ENCODE measurements at places on chromosomes 12 and 14.

GRCh38 chr12:120719496-120720233 lies 6.0 kb upstream of the ACADS start:
- DNase-seq, result no peak

DNA sequence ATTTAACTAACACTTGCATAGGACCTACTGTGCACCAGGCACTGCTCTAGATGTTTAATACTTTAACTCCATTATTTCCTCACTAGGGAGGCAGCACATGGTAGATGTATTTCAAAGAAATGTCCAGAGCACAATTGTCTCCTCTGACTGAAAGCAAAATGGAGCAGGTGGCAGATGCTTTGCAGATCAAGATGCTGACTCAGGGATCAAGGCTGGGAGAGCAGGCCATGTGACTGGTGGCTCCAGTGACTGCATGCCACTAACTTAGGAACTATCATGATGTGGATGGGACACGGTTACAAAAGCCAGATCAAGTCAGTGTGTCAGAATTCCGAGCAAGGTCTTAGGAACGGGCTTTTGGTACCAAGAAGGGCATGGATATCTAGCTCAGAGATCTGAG lies 28.2 kb downstream of the SERPINA11 start:
- DNase-seq, result no peak

DNA sequence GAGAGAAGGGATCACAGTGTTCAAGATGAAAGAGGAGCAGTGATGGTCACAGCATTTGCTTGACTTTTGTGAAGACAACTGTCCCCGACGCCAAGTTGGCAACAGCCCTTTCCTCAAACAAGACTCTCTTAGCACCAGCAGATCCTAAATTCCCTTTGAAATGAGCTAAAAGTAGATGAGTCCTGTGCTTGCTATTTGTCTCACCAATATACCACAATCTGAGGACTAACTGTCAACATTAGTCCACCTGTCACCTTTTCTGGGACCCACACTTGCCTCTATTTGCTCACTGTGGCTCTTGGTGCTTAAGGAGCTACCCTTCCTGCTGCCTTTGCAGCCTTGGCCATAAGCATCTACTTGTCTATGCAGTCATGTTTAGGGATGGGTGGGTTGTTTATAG lies 47.4 kb upstream of the COL2A1 start:
- no peak for DNase-seq

GRCh38 chr12:107108995-107109508 lies 15.7 kb upstream of the CRY1 start:
- DNase-seq, result no peak

DNA sequence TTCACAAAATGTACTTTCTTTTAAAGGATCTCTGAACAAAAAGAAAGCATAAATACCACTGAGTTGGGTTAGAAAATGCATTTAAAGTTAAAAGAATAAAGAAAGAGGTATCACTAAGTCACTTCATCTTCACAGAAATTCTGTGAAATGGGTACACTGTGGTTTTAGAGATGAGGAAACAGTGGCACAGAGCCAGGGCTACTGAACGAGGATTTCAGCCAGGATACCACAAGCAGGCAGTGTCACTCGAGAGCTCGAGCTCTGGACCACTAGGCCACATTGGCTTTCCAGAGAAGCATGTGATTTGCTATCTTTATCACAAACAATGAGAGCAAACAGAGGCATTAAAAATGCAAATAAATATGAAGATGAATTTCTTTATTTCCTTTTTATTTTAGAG lies 51.0 kb downstream of the WDHD1 start:
- no peak for DNase-seq

DNA sequence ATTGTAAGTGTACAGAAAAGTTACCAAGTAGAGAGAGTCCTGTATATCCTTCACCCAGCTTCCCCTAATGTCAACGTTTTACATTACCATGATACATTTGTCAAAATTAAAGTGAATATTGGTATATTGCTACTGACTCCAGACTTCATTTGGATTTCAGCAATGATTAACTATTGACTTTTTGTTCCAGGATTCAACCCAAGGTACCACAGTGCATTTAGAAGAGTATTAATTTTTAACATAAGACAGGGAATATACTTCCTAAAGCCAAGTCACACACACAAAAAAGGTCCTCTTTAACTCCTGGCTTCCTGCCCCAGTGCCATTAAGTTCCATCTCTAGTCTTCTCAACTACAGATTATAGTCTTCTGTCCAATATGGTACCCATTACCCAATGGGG lies 75.5 kb upstream of the RBM19 start:
- no peak for DNase-seq

DNA sequence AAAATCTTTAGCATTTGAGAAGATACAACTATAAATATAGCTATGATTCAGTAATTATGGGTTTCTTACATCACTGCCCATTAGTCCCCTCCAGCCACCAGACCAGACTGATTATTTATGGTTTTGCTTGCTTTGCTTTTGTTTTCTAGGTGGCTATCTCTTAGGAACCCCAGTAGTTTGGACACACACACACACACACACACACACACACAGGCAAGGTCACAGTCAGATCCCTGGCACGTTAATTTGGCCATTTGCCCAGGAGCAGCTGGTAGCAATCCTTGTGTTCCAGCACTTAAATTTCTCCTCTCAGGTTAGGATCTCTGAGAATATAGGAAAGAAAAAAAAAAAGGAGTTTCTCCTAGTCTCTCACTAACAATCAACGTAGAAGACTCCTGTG lies 90.2 kb upstream of the RESF1 start:
- DNase-seq, result no peak

GRCh38 chr14:58801086-58801485 lies 163.3 kb downstream of the DACT1 start:
- DNase-seq, result no peak

- peak; percentile 55 for DNase-seq
These were observed 916 bp upstream of the PAWR start for GRCh38 chr12:79691511-79692248.

DNA sequence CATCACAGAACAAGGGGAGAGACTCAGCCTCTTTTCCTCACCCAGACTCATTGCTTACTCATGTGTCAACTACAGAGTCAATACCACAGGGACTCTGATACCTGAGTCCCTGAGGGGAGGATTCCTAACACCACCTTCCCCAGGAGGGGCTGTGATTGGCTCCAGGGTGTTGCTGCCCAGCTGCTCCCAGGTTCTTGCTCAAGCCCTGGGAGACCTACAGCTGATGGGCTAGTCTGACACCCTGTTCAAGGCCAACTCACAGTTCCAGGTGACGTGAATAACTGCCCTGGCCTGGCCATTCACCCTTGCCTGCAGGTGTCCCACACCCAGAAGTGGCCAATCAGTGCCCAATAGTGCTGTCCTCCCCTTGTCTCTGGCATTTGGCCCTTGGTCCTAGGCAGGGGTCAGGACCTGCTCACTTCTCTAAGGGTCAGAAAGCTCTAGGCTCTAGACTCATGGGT lies 8.6 kb downstream of the SPRYD4 start:
- DNase-seq, result no peak

GRCh38 chr12:42962384-42962783 lies 372.8 kb upstream of the PRICKLE1 start:
- DNase-seq, result no peak

DNA sequence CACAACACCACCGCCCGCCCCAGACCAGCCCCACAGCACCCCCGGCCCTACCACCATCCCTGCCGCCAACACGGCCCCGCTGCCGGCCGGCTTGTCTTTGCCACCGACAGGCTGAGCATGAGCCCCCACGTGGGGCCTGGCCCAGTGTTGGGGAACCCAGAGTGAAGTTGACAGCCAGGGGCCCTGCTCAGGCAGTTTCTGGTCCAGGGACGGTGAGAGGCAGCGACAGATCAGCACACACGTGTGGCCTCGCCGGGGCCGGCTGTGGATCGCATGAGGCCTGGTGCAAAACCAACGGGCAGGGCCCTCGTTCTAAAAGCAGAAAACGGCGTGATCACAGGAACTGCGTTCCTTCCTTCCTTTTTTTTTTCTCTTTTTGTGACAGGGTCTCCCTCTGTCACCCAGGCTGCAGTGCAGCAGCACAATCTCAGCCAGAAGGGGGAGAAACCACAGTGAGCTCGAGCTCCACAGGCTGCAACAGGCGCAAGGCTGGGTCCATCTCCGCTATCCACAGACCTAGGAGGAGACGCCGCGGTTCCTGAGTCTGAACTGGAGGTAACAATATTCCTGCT lies 50.5 kb upstream of the FBRSL1 start:
- no peak for DNase-seq

GRCh38 chr12:91331371-91331770 lies 148.8 kb upstream of the DCN start:
- no peak for DNase-seq

DNA sequence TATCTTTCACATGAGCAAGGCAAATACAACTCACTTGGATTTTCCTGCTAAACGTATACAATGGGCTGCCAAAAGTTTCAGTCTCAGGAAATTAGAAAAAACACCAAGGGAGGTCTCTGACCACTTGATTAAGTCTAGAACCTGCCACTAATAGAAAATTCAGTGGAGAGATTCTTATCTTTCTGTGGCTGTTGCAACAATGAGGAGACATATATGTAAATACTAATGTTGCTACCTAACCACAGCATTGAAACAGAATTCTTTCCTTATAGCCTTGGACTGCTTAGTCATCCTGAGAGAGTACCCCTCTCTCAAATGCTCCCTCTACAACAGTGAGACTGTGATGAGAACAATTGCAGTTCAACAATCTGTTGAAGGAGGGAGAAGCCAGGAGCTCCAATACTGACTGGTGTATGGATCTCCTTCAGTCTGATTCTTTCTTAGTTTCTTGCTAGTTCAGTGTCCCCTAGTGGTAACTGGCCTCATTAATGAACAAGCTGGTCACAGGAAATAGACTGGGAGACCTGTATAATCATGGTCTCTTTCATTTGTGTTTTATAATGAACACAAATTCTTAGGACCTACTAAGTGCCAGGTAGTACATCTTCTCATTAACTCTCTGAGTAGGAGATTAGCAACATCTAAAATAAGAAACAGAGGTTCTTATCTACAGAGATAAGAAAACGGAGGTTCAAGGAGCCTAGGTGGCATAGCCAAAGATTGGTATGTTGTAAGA lies 164.5 kb downstream of the SLC38A4 start:
- DNase-seq, result peak; percentile 48

DNA sequence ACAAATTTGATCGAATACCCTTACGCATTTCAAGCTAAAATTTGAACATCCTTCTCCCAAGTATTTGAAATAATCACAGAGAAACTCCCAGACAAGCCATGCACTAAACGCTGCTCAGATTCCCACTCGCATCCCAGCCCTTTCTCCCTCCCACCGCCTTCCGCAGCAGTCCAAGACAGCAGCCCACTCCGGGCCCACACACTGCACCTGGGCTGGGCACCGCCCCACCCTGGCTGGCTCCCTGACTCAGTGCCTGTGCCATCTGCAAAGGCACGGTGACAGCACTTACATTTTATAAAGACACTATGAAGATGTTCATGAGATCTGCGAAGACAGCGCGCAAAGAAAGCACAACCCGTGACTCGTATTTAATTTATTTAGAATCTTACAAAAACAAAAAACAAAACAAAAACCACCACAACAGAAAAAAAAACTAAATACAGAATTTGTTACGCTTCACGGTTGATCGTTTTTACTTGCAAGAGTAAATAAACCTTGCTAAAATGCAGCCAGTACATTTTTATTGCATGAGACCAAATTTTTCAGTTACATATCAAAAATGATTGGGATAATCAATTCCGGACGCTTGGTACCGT lies 17.2 kb upstream of the CDK2AP1 start:
- DNase-seq, result no peak

- no peak for DNase-seq
These were observed 94.8 kb downstream of the BCL11B start for GRCh38 chr14:99177046-99177655.

DNA sequence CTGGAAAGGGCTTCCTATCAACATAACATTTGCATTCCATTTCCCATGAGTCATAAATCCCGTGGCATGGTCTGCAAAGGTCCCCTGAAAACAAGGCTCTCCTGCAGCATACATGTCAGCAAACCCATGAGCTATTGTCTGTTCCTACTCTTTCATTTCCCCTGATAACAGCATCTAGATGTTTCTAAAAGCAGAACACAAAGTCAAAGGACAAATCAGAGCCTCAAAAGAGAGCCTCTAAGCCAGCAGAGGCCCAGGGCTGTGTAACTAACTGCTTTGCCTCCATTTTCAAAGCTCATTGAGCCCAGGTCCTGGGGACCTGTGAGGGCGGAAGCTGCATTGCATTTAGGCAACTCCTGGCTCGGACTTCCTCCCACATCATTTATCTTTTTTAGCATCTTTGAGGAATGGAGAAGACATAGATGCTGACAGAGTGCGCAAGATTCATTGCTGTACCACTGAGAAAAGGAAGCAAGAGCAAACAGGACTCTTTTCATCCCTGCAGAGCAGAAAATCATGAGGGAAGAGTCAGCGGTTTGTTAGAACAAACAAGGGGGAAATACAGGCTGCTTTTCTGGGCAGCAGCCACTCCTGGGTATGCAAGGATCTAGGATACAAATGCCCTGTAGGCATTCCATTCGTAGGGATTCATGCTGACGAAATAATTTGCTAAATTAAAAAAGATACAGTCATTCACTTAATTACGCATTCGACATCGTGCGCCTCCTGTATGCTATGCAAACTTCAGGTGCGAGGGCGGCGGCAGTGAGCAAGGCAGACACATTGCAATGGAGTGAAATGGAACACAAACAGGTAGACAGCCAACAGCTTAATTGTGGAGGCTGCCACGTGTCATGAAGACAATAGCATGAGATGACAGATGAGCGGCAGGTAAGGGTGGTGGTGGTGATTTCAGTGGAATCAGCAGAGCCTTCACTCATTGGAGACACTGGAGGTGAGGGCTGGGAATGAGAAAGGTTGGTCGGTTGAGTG lies 131.0 kb downstream of the TMEM132D start:
- DNase-seq, result peak; percentile 15

- no peak for DNase-seq
These were observed 190.8 kb downstream of the ATP23 start for GRCh38 chr12:58131986-58132755.

GRCh38 chr14:47917344-47917954 lies 242.0 kb upstream of the MDGA2 start:
- no peak for DNase-seq

DNA sequence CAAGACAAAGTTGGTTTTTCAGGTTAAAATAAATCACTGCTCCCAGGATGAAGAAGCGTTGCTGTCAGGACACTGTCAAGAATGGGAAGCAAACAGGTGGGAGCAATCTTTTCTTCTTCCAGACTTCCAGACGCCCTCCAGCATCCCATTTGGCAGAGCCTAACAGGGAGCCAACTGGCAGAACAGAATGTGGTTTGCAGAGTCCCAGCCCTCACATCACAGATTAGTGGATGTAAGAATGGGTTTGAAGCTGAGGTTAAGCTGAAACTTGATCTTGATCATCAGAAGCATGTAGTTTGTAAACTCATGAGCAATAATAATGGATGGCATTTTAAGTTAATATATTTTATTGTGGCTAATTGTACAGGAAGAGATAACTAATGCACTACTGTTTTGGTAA lies 636.4 kb downstream of the SLC6A15 start:
- DNase-seq, result no peak

DNA sequence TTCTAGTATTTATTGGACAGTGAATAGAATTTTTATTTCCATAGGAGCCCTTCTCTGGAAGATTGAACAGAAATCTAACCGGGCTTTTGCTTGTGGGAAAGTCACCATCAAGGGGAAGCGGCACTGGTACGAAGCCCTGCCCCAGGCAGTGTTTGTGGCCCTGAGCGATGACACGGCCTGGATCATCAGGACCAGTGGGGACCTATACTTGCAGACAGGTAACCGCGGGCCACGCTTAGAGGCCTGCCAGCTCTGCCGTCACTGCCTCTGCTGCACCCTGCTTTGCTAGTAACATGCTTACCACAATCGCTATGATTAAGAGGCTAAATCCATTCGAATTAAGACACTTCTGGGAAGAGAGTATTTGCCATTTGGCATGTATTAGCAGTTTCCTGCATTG lies 69.2 kb downstream of the ANKRD9 start:
- no peak for DNase-seq

Data from COLO829 (cell line).